ENCODE measurements at places on chromosomes 7 and 10. TPM values are rescaled to one million over a fixed set of nuclear protein-coding genes. Genes with fewer than 3 reads are reported as not detected.
A peak's percentile ranks its signal among the peaks of the same experiment; 100 is the strongest.

DNA sequence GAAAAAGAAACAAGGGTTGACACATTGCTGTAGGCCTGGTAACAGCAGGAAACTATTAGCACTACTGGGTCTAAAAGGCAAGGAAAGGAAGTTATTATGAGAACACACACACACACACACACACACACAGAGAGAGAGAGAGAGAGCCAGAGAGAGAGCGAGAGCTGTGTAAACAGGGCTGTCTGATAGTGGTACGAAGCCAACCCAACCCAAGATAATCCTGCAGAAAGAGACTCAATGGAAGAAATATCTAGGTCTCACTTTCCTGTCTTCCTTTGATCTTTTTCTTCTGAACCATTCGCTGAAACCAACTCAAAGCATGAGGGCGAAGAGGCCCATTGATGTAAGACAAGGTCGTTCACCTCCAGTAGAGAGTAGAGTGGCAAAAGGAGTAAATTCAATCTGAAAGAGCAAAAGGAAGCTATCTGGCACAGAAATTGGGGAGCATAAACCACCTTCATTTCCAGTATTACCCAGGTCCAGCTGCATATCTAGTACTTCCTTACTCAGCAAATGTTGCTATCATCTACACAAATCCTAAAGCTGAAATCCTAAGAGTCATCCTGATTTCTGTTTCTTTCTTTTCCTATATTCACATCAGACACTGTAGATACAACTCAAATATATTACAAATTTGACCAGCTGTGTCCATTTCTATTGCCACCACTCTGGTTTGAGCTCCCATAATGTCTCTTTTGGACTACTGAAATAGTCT, 110.2 kb downstream of the TMEM26 start:
- no peak for DNase-seq

DNA sequence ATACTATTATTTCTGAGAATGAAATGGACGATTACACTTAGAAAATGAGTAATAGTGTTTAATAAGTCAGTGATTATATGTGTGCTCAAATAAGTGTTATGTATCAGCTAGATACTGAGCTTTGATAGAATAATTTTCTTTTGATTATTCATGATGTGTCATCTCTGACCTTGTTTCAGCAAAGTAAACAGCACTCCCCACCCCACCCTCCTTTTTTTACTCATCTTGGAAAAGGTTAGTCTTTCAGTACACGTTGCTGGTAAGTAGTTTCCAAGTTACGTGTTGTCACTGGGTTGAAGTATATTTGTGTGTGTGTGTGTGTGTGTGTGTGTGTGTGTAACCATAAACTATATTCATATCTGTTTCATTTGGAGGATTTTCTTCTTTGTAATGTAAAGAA, 84.1 kb downstream of the GNAI1 start:
- DNase-seq = no peak

GRCh38 chr10:15043674-15044073, at the start of gene OLAH:
Gene OLAH, plus strand, starts transcription at chr10:15043943. Its CDS starts 3,346 bp downstream, at chr10:15047289.
- no peak for DNase-seq

Gene FGFR2
- 157 TPM for total RNA-seq

Gene NAT16
- total RNA-seq = not detected

DNA sequence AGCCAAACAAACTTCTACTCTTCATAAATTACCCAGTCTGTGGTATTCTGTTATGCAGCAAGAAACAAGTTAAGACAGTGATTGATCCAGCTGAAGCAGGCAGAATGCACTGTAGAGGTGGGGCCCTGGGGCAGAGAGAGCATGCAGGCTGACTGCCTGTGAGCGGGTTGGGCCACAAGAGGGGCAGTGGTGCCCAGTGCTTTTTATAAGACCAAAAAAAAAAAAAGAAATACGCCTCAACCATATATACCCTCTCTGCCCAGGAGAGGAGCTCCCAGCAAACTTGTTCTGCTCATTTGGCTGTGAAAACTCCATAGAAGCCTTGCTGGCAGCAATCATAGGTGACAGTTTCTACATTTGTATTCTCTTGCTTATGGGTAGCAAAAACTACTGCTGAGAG, 104.7 kb downstream of the SORBS1 start:
- DNase-seq = no peak

Gene FAM241B
- total RNA-seq = 29.1 TPM

- DNase-seq = no peak
These were observed 21.7 kb upstream of the PCGF5 start for GRCh38 chr10:91198781-91199180.

DNA sequence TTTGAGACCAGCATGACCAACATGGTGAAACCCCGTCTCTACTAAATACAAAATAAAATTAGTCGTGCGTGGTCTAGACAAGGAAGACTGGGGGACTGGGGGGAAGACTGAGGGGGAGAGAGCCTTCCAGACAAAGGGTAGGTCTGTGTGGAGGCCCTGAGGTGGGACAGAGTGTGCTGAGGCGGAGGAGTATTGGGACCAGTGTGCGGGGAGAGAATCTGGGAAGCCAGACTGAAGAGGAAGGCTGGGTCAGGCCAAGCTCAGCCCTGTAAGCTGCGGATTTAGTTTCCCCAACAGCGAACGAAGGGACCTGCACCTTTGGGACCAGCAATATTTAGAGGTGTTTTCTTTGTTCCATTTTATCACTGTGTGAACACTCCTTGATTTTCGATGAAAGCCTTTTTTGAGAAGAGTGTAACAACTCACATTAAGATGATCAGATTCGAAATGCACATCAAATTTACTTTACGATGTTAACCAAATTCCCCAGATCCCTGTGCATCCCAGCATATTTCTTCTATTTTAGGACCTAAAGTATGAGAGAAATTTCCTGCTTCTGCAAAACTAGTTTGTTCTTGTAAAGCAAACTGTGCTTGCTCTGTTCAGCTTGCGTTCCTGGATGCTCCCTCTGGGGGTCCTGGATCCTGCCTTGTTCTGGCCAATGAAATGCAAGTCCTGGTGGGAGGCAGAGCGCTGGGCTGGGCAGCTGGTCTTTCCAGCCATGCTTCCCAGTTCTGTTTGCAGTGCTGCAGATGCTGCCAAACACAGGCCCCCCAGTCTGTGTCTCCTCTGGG, 39.4 kb downstream of the PLAU start:
- peak; percentile 81 for DNase-seq

DNA sequence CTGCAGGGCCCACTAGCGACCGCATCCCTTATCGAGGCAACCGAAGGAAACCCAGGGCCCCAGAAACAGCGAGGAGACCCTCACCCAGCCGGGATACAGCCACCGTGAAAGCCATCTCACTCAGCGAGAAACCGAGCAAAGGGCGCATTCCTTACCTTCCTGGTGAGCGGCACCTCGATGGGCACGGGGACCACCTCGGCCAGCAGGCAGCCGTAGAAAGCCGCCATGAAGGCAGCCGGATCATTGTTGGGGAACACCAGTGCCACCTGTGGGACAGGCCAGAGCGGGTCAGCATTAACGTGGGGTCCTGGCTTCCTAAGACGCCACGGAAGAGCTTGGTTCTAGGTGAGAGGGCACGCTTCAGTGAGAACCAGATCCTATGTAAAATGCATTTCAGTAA, 263.7 kb downstream of the ZMYND11 start:
- DNase-seq = no peak

Gene C10orf53
- total RNA-seq = not detected

Gene COBL
- total RNA-seq = 26.3 TPM

Gene EVX1
- 10.7 TPM for total RNA-seq

GRCh38 chr10:49410365-49411074, 14.6 kb upstream of the DRGX start:
- no peak for DNase-seq

- DNase-seq = no peak
These were observed 44.8 kb downstream of the HDAC9 start for GRCh38 chr7:18540396-18540795.

DNA sequence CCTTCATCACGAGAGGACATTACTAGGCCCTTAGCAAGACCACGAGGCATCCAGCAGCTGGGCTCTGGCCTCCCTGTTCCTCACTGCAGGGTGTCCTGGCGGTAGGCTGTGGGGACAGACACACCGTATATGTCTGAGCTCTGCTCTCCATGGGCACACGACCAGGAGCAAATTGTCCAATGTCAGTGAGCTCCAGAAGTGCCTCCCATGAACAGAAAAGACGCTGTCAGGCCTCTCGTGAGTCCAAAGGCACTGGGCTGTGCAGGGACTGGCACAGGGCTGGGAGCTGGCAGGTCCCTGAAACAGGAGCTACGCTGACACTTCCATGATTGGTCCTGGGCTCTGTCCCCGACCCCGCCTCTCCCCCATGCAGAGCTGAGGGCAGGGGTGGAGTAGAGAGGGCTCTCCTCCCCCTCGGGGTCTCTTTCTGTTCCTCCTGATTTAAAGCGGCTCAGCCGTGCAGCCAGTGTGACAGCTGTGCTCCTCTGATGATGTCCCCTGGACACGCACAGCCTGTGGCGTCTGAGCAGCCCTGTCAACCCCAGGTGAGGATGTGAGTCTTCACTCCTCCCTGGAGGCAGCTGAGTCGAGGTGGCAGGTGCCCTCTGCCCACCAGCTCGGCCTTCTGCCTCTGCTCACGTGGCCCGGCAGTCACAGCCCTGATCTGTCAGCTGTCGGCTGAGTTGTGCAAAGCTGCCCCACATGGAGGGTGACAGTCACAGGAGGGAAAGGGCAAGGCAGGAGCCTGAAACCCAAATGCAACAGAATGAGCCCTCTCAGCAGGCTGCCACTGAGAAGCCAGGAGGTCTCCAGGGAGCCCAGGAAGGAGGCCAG, 13.0 kb downstream of the ANTXRL start:
- DNase-seq = no peak
